ENCODE measurements at places on chromosomes 5 and 9.

DNA sequence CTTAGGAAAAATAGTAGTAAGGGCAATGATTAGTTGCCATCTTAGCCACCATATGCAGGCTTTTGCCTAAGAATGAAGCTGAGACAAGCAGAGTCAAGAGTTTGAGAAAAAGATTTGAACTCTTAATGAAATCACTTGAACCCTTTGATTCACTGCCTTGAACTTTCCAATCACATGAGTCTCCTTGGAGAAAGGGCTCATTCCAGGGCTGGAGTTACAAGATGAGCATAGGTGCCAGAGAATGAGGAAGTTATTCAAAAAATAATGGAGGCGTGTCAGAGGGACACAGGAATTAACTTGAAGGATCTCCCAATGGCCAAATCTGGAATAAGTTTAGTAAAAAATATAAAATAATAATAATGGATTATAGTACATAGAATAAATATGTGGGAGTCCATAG, 35.3 kb downstream of the MAT2B start:
- DNase-seq: no peak

GRCh38 chr9:7591501-7591900, 208.1 kb downstream of the DMAC1 start:
- DNase-seq: no peak

DNA sequence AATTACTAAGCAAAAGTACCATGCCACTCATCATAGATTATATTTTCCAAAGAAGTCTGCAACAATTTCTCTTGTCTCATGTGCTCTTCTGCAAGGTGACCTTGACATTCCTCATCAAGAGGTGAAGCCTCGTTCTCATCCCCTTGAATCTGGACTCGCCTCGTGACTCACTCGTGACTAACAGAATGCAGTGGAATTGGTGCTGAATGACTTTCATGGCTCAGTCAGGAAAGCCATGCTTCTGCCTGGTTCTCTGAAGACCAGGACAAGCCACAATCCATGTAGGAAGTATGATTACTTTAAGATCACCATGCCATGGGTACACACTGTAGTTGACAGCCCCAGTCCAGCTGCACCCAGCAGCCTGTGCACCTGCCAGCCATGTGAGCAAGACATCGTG, 335.8 kb downstream of the GADD45G start:
- no peak for DNase-seq

GRCh38 chr9:133465984-133466383, 6.2 kb downstream of the CACFD1 start:
- DNase-seq: no peak

DNA sequence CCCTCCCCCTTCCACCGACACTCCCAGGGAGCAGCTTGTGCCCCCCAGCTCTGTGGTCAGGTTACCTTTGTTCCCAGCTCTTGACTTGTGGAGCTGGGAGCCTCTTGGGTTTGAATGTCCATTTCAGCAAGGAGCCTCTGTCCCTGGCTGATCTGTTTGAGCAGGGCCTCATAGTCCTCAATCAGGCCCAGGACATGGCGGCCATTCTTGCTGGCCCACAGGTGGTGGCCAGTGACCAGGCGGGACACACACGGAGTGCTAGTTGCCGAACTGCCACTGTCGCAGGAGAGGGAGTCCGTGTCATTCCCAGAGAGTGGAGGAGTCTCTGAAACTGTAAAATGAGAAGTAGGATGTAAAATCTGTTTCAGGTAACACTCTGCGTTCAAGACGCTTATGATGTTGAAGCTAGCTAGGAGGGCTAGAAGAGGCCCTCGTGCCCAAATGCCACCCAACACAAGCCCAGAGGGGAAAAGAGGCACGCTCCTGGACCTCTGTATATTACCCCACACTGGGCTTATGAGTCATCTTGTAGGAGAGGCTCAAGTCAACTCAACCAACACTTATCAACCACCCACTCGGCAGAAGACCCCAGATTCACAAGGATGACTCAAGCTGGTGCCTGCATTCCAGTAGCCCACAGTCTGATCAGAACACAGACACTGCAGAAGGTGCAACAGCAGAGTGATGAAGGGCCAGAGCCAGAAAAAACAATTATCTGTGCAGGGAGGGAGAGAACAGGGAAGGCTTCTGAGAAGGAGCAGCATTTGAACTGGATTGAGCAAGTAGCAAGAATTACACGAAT, 177.0 kb downstream of the CDK5RAP2 start:
- DNase-seq: peak; percentile 84

DNA sequence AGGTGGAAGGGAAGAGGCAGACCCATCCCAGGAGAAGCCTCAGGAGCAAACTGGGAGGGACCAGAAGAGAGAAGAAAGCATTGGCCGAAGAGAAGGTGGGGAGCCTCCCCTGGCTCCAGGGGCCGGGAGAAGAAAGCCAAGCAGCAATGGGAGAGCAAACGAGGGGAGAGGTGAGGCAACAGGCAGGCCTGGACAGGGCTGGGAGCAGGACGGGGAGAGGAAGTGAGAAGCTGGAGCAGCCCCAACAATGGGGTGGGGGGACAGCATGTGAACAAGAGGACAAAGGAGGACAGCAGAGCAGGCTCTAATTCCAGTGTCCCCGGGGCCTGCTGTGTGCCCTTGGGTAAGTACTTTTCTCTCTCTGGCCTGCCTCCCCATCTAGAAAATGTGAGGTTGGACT, 115.3 kb downstream of the PSD2 start:
- DNase-seq: no peak

- DNase-seq: no peak
Observed at GRCh38 chr9:16012621-16013020, 459.8 kb downstream of the CCDC171 start.

- DNase-seq: no peak
Observed at GRCh38 chr9:109444771-109445320, 53.3 kb downstream of the PTPN3 start.

GRCh38 chr5:113215401-113216060, 219.3 kb downstream of the TSSK1B start:
- no peak for DNase-seq

GRCh38 chr5:64744914-64745313, 23.6 kb downstream of the SREK1IP1 start:
- DNase-seq: no peak

GRCh38 chr5:157100140-157100679, 8.6 kb downstream of the HAVCR2 start:
- peak; percentile 19 for DNase-seq

DNA sequence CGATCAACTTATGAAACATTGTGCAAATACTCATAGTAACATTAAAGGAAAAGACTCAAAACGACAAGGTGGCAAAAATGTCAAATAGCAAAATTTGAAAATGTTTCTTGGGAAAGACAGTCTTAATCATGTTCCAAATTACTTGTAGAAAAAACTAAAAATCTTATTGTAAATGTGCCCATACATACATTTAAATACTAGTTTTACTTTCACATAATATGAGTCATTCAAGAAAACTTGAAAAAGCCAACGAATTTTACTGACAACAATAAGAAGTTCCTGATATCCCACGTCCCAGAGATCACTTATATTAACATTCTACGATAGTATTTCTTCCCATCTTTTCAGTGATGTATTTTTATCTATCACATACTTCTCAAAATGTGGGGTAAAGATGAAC, 13.7 kb downstream of the MLLT3 start:
- no peak for DNase-seq

- DNase-seq: peak; percentile 2
Observed at GRCh38 chr5:85049020-85049419, 664.3 kb upstream of the EDIL3 start.

- no peak for DNase-seq
Observed at GRCh38 chr5:149636861-149637246, 55.6 kb downstream of the ARHGEF37 start.

- DNase-seq: no peak
Observed at GRCh38 chr5:172871982-172872381, 37.9 kb downstream of the ERGIC1 start.

- no peak for DNase-seq
Observed at GRCh38 chr5:132013711-132014110, 2.3 kb upstream of the ACSL6 start.

- no peak for DNase-seq
Observed at GRCh38 chr9:128702949-128703615, 779 bp downstream of the PKN3 start.

GRCh38 chr9:129550199-129550839, 70.6 kb downstream of the C9orf50 start:
- no peak for DNase-seq

- DNase-seq: no peak
Observed at GRCh38 chr9:133205996-133206931, 2.8 kb downstream of the OBP2B start.

DNA sequence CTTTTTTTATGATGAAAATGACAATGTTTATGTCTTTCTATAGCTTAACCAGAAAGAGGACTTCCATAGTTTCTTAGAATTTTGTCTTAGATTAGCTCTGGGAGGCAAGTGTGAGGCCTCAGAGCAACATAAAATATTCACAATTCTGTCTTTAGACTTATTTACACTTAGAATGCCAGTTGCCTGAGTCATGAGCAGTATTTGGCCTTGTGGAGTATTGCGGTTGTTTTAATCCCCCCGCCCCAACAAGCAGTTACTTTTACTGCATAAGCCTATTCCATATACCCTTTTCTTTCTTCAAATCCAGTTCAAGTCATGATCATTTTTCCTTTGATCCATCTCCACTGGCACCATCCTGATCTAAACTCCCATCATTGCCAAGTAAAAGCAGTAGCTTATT, 198.0 kb upstream of the EGFLAM start:
- no peak for DNase-seq

GRCh38 chr5:181008136-181008535, 19.5 kb downstream of the BTNL3 start:
- DNase-seq: no peak

- no peak for DNase-seq
Observed at GRCh38 chr5:10507575-10508096, 56.2 kb upstream of the ANKRD33B start.

DNA sequence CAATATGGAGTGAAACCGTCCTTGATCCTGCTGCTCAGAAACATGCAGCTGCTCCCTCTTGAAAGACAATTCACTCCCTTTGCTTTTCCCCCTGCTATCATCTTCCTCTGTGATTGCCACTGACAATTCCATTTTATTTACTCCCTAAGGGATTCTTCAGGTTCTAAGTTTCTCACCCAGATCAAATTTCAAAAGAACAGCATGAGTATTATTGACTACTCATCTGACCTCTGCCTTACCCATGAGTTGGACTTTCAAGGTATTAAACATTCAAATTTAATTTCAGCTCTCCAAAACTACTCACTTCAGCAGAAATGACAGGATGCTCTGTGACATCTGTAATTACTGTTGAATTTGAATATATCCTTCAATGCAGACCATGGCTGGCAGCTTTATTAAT, 236.5 kb upstream of the HAPLN1 start:
- no peak for DNase-seq

DNA sequence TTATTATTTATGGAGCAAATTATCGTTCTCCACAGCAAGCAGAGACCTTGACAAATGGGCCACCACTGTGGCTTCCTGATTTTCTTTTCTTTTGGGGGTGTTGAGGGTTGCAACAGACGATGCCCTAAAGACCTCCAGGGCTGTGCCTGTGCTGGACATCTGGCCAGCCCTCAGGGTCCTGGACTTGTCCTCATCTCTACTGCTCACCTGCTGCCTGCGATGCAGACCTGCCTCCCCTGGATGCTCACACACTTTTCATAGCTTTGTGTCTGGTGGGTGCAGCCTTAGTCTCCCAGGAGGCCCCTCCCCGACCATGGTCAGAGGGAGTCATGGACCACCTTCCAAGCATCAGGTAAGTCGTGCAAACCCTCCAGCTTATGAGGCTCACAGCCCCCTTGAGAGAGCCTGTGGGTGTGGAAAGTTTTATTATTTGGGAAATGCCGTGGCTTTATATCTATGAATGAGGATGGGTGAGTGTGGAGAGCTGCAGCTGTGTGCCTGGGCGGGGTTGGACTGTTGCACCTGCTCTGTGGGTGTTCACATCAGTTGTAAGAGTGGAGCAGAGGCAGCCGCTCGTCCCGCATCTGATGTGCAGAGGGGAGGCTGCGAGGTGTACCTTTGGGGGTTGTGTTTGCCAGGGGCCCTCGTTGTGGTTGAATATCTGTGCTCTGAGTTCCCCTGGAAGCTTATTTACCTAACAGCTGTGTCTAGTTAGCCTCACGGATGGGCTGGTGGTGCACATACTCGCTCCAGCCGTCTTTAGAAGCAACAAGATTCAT, 126.3 kb upstream of the IRX4 start:
- DNase-seq: no peak

- DNase-seq: no peak
Observed at GRCh38 chr5:142716963-142717362, 31.1 kb upstream of the FGF1 start.

DNA sequence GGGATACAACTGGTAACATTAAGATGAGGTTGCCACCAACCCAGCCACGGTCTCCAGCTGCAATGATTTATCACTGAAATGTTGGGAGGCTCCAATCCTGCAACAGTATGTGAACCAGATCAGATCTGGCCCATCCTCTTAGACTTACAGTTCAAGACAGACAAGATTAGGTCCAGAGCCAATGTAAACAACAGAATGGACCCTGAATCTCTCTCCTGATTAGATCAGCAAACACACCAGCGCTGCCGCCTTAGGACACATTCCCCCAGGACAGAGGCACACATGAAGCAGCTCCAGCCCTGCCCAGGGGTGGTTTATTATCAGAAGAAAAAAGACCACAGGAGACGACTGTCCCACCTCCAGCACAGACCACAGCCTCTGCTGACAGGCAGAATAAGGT, 82.1 kb downstream of the SLIT3 start:
- DNase-seq: no peak

All from kidney epithelial cell (primary cell).